ENCODE measurements at places on chromosomes 12 and 14.

DNA sequence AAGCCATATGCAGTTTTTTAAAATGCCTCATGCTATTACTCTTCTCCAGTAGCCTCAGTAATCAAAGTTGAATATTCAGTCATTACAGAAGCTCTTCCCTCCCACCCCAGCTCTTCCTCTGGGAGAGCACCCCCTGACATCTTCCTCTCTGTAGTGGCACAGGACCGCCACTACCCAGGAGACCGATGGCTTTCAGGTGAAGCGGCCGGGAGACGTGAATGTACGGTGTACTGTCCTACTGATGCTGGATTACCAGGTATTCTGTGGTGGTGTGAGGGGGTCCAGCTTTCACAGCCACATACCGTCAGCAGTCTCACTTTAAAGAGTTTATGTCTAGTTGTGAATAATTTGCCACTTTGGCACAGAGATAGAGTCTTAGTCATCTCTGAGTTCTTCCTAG, 4.6 kb downstream of the SMARCD1 start:
- DNase-seq: no peak

DNA sequence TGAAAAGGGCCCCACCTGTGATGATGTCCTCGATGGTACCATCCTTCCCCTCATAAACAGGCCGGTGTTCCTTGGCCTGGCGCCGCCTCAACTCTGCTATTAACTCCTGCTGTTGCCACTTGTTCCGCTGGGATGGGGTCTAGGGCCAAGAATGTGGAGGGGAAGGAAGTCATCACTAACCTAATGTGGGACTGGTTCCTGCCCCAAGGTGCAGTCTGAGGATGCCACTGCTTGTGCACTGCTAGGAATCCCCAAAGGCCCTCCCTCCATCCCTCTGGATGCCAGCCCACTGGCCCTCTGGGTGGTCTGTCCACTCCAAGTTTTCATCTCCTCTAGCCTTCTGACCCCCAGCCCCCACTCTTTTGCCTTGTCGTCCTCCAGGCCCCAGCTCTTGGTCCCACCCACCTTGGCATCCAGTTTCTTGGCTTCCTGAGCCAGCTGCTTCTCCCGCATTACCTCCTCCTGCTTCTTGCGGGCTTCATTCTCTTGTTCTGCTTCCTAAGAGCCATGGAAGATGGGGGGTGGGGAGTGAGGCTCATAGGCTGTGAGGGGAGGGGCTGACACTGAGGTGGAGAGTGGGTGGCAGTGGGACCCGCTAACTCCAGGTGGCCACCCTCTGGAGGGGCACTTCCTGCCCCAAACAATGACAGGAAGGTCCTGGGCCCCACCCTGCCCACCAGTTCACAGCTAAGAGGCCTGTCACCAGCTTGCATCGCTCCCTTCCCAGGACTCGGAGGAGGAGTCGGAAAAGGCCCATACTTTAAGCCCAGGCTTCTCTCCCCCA, 23.7 kb downstream of the PRPF40B start:
- DNase-seq: no peak

GRCh38 chr12:66531766-66532165, 147.1 kb downstream of the GRIP1 start:
- DNase-seq: no peak

GRCh38 chr12:94141004-94141764, 7.2 kb upstream of the PLXNC1 start:
- DNase-seq: no peak

GRCh38 chr12:99282624-99283023, 364.9 kb upstream of the GARIN6 start:
- DNase-seq: no peak

DNA sequence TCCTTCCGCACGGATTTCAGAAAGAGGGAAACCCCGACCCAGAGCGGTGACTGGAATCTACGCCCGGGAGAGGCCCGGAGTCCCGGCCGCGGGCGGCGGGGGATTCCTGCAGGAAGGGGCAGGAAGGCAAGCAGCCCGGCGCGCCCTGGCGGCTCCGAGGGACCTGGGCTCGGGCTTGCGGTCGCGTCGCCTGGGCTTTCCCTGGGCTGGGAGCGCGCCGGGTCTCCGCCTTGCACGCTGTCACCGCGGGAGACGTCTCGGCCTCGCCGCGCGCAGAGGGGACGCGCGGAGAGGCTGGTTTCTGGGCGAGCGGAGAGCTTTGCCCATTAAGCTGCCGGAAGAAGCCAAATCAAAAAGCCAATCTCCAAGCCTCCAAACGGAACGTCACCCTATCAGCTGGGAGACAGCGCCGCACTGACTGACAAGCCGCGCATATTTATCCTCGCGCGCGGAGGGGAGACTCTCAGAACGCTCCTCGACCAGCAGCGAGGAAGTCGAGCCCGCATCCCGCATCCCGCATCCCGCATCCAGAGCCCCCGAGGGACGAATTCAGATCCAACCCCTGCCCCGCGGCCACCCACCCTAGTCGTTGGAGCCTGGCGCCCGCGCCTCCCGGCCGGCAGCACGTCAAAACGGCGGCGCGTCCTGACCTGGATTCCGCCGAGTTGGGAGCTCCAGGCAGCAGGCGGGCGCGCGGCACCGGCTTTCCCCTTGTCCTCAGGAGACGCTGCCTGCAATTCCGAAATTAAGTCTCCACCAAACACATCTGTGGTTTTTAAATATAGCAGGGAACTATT, at the start of gene SLC8A3:
Gene SLC8A3, minus strand, starts transcription at position 293 of the 797 bp plus-strand sequence. CDS start 20,529 bp downstream, outside the sequence.
- peak; percentile 52 for DNase-seq

GRCh38 chr12:52208424-52209165, 16.8 kb upstream of the KRT80 start:
- no peak for DNase-seq

GRCh38 chr12:117552971-117553370, 191.5 kb upstream of the NOS1 start:
- DNase-seq: no peak

DNA sequence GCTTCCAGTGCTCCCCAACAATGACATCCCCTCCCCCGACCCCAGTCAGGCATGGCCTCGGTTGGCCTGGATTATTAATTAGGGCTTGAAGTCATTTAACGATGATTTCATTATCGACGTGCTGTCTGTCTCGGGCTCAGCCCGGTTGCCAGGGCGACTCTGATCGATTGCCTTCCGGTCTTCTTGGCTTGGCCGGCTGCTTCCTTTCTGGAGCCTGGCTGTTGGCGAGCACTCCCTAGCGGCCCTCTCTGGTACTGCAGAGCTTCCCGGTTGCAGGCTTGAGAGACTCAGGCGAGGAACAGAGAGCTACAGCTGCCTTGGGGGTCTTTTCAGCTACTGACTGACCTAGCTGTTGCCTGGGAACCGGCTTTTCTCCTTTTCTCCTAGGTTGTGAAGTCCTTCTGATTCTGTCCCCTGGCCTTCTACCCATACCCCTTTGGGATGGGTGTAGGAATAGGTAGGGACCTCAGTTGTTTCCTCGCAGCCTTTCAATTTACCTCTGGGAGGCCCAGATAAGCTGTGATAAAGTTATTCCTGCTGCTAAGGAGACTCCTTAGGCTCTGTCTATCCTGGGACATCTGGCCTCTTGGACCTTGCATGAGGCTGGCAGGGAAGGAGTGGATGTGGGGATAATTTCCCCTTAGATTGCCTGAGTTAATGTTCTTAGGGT, 5.5 kb upstream of the CISTR start:
- peak; percentile 88 for DNase-seq

GRCh38 chr12:17278946-17279345, 673.0 kb upstream of the LMO3 start:
- no peak for DNase-seq

- DNase-seq: no peak
These were observed 530 bp upstream of the NYNRIN start for GRCh38 chr14:24398293-24398652.

GRCh38 chr14:59356312-59356711, 108.9 kb downstream of the GPR135 start:
- DNase-seq: no peak

GRCh38 chr14:105153739-105154475, 14.7 kb downstream of the JAG2 start:
- no peak for DNase-seq

DNA sequence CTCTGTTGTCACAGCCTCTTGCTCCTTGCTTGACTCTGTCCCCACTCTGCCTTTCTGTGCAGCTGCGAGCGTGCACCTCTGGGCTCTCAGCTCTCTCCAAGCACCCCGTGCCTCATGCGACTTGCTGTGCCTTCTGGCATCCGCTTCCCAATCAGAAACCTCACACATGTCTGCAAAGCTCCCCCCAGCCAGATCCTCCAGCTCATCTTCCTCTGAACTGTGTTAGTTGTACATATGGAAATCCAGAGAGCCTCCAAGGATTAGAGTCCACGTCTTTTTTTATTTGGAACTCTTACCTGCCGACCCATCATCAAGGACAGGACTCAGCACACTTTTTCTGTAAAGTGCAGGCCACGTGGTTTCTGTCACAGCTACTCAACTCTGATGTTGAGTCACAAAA, 70.5 kb downstream of the ANO2 start:
- no peak for DNase-seq

DNA sequence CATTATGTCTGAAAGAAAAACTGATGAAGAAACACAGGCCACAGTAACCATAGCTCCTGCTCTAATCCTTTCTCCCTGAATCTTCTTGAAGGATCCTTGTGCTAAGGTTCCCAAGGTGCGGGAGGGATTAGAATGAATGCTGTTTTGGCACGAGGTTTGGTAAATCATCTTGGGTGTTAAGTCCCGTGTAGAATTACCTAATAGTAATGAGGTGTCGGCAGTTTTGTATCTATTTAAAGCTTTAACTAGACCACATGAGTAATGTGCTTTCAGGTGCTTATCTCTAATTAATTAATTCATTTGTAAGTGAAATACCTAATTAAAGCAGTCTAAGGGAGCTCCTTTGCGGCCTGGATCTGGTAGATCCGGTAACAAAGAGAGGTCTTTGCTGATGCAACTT, 53.9 kb downstream of the GNG2 start:
- DNase-seq: no peak

DNA sequence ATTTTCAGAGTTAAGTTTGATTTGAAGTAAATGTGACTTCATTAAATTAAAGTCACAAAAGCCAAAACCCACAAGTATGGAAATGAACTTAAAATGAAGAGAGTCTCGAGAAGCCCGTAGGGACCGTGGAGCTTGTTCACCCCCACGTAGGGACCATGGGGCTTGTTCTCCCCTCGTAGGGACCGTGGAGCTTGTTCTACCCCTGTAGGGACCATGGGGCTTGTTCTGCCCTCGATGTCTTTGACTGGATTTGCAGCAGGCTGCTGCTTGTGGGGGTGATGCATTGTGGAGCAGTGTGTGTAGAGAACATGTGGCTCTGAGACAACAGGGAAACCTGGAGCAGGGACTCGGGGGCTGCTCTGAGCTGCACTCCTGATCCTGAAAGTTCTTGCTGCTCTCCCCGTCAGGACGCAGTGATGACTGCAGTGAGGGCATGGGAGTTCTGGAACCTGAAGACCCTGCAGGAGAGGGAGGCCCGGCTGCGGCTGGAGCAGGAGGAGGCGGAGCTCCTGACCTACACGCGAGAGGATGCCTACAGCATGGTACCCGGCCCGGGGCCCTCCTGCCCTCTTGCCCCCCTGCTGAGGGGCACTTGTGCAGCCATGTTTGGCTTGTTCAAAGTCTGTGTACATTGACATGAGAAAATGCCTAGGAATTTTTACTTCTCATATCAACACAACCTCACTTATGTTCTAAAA, 94.2 kb downstream of the EP400 start:
- no peak for DNase-seq

- no peak for DNase-seq
These were observed 62.7 kb downstream of the LRRK2 start for GRCh38 chr12:40287369-40287975.

DNA sequence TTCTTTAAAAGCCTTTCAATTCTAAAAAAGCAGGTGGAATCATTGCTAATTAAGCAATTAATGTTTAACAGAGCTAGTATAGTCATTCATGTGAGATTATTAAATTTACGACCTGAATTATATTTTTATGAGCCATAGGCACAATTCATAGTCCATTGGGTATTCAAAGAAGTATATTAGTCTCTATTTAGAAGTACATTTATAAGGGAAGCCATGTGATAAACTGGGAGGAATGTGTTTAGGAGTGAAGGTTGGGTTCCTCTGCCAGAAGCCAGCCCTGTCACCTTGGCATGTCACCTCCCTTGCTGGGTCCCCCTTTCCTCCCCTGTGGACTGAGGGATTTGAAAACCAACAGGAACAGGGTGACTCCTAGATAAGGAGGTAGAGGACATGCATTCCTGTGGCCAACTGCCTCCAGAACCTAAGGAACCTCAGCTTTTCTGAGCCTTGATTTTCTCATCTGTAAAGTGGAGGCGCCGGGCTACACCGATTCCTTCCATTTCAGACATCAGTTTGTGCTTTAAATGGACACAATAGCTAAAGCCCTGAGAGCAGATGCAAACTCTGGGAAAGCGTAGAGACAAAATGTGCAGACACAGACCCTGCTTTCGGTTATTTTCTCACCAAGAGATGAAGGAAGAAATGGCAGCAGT, 5.4 kb upstream of the KRT2 start:
- DNase-seq: no peak

DNA sequence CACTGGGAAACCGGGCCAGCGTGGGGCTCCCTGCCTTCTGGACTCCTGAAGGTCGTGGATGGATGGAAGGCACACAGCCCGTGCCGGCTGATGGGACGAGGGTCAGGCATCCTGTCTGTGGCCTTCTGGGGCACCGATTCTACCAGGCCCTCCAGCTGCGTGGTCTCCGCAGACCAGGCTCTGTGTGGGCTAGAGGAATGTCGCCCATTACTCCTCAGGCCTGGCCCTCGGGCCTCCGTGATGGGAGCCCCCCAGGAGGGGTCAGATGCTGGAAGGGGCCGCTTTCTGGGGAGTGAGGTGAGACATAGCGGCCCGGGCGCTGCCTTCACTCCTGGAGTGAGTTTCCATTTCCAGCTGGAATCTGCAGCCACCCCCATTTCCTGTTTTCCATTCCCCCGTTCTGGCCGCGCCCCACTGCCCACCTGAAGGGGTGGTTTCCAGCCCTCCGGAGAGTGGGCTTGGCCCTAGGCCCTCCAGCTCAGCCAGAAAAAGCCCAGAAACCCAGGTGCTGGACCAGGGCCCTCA, 26.9 kb downstream of the HIP1R start:
- DNase-seq: no peak

DNA sequence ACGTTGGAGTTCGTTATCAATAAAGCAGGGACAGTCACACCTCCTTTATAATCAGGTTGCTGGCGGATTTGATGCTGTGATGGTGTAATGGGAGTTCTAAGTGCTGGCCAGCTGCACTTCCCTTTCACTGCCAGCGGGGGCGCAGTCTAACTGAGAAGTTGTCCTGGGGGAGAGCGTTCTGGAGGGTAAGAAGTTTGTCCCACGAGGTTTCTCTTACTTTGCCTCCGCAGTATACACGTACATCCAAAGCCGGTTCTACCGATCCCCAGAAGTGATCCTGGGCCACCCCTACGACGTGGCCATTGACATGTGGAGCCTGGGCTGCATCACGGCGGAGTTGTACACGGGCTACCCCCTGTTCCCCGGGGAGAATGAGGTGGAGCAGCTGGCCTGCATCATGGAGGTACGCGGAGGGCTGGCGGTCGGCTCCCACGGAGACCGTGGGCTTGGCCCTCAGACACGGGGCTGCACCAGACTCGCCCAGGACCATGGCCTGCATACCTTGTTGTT, 42.7 kb downstream of the DYRK4 start:
- DNase-seq: peak; percentile 92

GRCh38 chr14:49221316-49221715, 364.9 kb downstream of the RPS29 start:
- DNase-seq: no peak

- no peak for DNase-seq
These were observed 9.8 kb upstream of the HRK start for GRCh38 chr12:116891019-116891418.
